ENCODE measurements at places on chromosomes 16 and 17. TPM values are rescaled to one million over a fixed set of nuclear protein-coding genes. Genes with fewer than 3 reads are reported as not detected.

Gene ITGAD
- total RNA-seq, result not detected

- peak; percentile 67 for DNase-seq
Observed at GRCh38 chr16:12095275-12096156, 119.0 kb downstream of the SNX29 start.

Gene USP6
- 0.20 TPM for total RNA-seq

Gene STX1B
- 19.9 TPM for total RNA-seq

Gene MSLN
- 0.46 TPM for total RNA-seq

GRCh38 chr16:81756615-81757356, 22.3 kb upstream of the PLCG2 start:
- no peak for DNase-seq

- DNase-seq, result no peak
Observed at GRCh38 chr16:66269617-66270332, 96.7 kb upstream of the CDH5 start.

GRCh38 chr17:78541488-78542206, 35.5 kb downstream of the DNAH17 start:
- DNase-seq, result no peak

GRCh38 chr17:76732734-76733617, 4.2 kb downstream of the SRSF2 start:
- DNase-seq, result no peak

Gene KCNG4
- total RNA-seq, result not detected

DNA sequence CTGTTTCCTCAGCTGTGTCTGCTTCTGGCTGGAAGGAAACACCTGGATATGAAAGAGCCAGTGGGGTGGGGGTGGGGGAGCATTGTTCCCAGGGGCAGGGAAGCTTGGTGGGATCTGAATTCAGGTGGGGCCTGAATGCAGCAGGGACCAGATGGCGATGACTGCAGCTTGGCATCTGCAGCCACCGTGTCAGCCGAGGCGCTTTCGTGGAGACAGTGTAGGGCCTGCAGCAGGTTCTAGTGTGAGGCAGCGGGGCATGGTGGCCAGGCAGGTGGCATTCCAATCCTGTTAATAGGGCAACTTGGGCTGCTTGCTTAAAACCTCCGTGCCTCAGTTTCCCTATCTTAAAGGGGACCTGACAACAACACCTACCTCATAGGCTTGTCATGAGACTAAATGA, 1.7 kb downstream of the PIK3R6 start:
- DNase-seq, result no peak

DNA sequence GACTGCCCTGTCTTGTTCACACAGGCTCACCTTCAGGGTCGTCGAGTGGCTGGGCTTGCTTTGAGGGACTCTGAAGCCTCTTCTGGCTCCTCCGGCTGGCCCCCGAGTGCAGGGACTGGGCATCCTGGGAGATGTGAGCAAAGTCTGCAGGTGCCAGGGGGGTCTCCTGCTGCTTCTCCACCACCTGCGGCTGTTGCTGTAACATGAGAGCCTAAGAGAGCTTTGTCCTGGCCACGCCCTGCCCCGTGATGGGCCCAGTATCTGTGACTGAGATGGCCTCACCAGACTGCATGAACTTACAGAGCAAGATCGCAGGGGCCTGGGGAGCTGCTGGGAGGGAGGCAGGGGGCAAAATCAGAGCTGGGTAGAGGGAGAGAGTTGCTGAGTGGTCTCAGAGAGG, 12.5 kb downstream of the ERN2 start:
- peak; percentile 65 for DNase-seq

GRCh38 chr17:50183421-50183994, 17.7 kb downstream of the SGCA start:
- no peak for DNase-seq

DNA sequence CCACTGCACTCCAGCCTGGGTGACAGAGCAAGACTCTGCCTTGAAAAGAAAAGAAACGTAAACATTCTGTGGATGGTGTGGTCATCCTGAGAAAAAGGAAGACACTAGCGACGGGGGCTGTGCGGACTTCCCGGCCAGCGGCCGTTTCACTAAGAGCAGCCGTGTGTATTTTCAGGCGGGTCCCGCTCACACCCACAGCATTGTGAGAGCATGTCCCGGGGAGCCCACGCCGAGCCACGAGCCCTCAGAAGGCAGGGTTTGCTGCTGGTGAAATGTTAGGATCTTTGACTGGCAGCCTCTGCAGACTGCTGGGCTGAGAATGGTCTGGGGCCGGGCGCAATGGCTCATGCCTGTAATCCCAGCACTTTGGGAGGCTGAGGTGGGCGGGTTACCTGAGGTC, 40.3 kb downstream of the LMF1 start:
- DNase-seq, result no peak

DNA sequence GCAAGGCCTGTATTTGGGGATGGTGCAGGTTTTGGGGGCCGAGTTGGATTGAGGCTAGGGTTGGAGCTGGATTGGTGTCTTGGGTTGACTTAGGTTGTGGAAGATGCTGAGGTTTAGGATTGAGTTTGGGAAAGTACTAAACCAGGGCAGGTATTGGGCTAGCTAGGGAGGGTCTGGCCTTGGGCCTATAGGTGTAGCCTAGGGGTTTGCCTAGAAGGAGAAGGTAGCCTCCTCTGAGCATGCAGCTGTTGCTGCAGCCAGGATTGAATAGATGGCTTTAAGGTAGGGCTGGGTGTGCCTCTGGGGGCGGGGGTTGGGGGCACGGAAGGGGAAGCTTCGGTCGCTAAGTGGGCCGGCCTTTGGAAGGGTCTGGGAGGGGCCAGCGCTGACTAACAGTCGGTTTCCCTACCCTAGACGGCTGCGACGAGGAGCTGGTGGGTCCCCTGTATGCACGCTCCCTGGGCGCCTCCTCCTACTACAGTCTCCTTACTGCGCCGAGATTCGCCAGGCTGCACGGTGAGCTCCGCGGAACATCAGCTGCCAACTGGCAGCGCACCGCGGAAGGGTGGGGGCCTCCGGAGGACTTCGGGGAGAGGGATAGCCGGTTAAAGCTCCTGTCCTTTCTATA, 1.2 kb downstream of the CNTNAP1 start:
- DNase-seq, result peak; percentile 66

GRCh38 chr16:1308036-1308976, 1.1 kb upstream of the UBE2I start:
- no peak for DNase-seq

DNA sequence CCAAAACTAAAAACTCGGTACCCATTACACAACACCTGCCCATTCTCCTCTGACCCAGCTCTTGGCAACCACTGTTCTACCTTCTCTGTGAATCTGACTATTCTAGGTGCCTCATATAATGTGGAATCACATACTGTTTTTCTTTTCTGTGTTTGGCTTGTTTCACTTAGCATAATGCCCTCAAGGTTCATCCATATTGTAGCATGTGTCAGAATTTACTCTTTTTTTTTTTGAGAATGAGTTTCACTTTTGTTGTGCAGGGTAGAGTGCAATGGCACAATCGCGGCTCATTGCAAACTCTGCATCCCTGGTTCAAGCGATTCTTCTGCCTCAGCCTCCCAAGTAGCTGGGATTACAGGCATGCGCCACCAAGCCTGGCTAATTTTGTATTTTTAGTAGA, 59.5 kb upstream of the RBL2 start:
- DNase-seq, result no peak

DNA sequence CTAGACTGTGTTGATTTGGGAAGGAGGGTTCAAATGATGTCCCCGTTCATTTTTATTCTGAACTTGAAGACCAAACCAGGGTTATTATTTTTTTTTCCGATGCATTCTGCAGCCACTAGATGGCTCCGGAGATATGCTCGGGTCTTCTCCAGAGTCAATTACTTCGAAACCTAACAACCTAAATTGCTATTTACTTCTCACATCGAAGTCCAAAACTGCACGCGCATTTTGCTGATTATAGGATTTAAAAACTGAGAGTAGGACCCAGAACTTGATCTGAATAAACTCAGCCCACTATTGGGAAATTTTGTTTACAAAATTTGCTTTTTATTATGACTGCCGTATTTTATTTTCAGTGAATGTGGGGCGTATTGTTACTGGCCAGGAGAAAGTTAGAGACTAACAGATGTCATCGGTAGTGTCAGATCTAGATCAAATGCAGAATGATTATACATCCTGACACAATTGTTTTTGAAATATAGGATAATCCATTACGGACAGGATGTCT, 263.8 kb downstream of the HS3ST3A1 start:
- DNase-seq, result no peak

DNA sequence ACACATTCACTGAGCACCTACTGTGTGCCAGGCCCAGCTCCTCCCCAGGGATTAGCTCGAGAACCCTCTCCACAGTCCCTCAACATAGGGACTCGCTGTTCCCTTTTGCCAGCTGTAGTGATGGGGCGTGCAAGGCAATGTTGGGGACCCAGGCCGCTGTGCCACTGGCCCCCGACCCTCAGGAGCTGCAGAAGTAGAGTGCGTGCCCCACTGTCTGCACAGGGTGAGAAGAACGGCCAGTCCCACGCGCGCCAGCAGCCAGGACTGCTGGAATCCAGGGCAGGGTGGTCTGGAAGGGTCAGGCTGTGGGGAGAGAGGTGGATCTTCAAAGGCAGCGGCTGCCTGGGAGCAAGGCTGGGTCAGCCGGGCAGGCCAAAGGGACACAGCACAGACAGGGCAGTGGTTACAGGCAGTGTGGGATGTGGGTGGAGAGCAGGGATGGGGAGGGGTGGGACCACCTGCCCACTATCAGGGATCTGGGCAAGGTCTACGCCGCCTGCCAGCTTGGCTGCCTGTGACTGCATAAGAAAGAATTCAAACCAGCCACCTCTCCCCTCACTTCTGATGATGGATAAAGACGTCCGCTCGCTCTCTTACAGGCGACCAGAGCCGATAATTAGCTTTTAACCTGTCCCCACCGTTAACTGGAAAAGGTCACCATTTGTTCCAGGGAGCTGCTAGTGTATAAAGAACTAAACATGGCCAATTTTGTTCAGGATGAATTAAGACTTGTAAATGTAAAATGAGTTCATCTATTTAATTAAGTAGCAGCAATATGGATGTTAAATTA, 86.7 kb upstream of the GSE1 start:
- no peak for DNase-seq

Gene DGKE
- 8.5 TPM for total RNA-seq

- no peak for DNase-seq
Observed at GRCh38 chr17:46264456-46265198, 30.3 kb upstream of the LRRC37A start.

DNA sequence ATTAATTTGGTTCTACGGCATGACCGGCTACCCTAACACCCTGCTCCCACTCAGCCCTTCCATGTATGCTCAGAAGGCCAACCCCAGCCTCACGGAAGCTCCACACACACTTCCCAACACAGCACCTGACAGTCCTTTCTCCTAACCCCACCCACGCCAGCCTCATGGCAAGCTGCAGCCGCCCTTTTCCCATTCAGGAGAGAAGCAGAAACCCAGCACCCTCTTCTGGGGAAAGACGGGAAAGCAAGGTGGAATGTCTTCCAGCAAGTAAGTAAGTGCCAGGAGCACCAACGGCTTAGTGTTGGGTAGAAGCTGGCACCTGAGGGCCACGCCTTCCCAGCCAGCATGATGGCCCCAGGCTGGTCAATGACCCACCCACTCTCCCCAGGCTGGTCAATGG, 32.1 kb downstream of the ABR start:
- peak; percentile 83 for DNase-seq

DNA sequence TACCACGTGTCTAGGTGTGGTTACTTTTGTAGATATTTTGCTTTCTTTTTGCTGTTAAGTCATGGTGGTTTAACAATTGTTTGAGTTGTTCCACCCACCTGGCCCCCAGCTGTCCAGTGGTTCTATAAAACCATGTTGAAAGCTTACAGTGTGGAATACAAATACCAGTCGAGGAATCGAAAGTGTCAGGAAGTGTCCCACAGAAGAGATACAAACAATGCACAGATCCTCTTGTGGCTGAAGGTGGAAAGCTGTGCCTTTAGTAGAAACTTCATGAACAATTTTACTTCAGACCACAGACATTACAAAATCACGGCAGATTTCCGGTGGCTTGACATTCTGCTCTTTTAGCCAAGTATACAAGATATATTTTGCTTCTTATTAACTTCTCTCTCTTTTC, 782.4 kb upstream of the SOX9 start:
- no peak for DNase-seq

- no peak for DNase-seq
Observed at GRCh38 chr17:6914711-6915110, 81.1 kb upstream of the ALOX12 start.

DNA sequence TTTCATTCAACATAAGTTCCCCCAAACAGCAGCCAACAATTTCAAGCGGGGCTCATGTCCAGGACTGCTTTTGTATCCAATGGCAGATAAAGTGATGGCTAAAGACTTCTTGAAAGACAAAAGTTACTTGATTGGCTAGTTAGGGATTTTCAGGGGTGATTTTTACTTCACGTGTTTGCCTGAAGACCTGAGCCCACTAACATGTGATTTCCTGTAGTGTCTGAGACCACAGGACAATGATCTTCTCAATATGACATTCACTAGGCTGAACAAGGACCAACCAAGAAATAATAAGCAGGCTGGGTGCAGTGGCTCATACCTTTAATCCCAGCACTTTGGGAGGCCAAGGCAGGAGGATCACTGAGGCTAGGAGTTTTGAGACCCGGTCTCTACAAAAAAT, 10.4 kb downstream of the TVP23A start:
- DNase-seq, result no peak

GRCh38 chr16:56986361-56986760, 3.0 kb upstream of the NLRC5 start:
- no peak for DNase-seq

DNA sequence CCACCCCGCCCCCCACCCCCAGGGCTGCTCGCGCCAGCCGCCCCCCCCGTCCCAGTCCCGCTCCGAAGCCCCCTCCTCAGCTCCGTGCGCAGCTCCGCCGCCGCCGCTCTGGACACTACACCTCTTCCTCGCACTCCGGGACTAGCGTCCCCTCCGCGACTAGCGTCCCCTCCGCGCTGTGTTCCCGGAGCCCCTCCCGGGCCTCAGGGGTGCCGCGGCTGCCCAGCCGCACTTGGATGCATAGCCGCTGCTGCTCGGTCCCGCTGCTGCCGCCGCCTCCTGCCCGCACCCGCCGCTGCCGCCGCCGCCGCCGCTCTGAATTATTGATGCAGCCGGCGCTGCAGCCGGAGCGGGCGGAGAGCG, at the start of gene CBLN1:
Gene CBLN1, minus strand, starts transcription at position 359 of the 363 bp plus-strand sequence. CDS start 373 bp downstream, outside the sequence.
- no peak for DNase-seq
